ENCODE measurements at places on chromosomes 16 and 17.

- no peak for DNase-seq
Measured at GRCh38 chr16:47043970-47044684, 70.7 kb upstream of the DNAJA2 start.

DNA sequence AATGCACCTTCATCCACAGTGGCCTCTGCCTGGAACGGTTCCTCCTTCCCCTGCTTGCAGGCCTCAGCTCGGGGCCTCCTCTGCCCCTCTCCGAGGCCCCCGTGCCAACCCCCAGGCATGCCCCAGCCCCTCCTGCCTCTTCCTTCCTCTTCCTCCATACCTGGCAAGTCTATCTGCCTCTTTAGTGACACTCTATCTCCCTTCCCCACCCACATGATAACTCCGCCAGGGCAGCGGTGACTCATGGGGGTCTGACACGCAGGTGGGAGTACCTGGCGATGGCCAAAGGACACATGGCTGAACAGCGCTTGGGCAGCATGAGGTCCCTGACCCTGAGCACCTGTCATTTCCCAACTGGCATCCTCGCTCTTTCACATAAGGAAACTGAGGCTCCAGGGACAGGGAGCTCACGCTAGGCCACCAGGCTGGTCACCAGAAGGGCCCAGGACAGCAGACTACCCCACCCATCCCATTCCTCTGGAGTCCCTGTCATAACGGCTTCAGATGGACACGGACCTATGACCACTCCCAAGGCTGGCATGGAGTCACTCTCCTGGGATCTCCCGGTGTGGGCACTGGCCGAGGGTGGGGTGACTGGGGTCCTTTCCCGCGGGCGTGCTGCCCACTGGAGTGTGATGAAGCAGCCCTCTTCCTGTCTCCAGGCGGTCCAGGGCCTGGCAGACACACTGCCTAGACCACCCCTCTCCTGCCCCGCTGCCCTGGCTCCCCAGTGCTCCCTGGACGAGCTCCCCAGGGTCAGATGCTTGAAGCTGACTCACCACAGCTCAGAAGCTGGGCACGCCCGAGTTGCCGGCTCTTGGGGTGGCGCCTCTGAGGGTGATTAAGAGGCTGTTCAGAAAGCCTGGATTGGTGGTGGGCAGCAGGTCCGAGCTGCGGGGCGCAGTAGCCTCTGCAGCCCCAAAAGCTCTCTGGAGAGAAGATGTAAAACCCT is 100.6 kb downstream of the ENGASE start:
- peak; percentile 23 for DNase-seq

- DNase-seq, result no peak
Measured at GRCh38 chr16:12538667-12539091, 265.0 kb downstream of the CPPED1 start.

- peak; percentile 55 for DNase-seq
Measured at GRCh38 chr17:1153795-1154546, 25.8 kb downstream of the ABR start.

GRCh38 chr17:65953316-65954147 is 238.4 kb downstream of the CEP112 start:
- DNase-seq, result no peak

DNA sequence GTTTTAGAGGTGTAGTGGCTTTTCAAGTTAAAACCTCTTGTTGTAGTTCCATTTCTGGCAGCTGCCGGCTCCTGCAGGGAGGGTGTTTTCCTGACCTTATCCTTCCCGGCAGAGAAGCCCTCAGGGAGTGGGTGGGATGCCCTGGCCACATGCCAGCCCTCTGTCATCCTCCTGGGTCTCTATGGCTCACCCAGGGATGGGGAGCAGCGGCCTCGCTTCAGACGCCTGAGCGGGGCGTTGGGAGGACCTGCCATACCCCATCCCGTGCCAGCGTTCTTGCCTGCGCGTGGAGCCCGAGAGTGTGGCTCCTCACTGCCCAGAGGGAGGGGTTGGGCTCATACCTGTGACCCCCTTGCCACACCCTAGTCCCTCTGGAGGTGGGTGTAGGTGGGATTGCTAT is 11.9 kb downstream of the KCNJ12 start:
- DNase-seq, result no peak

- peak; percentile 53 for DNase-seq
Measured at GRCh38 chr16:28182183-28182582, 29.6 kb downstream of the XPO6 start.

DNA sequence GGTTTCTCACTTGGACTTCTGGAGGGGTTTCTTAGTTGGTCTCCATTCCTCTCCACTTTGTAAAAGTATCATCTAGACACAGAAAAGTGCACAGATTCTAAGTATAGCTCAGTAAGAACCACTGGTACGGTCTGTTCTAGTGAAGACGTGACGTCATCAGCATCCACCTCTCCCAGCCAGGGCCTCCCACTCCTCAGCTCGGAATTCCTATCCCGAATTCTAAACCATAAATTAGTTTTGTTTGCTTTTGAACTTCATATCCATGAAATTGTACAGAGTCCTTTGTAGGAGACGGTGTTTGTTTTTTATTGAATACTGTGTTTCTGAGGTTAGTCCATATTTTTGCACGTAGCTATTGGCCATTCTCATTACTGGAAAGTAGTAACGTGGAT is 25.5 kb downstream of the FOXK2 start:
- no peak for DNase-seq

DNA sequence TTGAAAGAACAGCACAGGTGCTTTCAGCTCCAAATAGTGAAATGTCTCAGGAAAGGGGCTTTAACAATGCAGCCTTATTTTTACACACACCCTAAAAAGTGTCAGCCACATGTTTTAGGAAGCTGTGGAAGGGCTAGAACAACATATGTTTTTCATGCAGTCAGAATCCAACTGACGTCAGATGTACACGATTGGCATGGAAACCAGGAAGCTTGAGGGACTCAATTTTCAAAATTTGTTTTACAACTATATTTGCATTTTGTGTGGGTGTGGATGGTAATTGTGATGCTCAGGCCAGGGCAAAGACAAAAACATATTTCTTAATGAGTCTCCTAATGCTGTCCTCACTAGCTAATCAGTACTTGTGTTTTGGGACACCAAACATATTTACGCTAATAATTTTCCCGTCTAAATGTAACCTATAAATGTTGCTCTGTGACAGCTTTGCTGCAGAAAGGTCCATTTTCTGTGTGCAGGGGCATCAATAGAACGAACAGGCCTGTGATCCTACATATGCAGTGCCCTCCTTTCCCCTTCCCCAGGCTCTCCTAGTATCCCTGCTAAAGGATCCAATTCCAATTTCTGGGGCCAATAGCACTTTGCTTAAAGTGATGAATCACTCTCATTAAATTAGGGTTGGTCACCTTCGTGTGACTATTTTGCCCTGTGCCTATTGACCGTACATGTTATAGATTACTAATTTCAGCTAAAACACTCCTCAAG is 434.0 kb upstream of the CDH5 start:
- no peak for DNase-seq

DNA sequence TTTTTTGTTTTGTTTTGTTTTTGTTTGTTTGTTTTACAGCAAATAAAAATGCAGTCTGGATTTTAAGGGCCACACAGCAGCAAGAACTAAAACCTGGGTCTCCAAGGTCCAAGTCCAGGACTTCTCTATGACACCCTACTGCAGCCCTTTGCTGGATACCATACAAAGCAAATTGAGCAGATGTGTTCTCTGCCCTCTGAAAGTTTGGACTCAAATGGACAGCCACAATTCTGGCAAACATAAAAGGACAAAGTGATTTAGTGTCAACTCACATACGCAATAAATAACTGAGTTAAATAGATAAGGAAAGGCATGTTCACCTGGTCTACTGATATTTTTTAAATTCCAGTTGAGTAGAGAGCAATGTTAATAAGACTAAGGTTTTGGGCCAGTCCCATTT is 7.7 kb upstream of the ZNF652 start:
- no peak for DNase-seq

GRCh38 chr17:17497845-17498520 is 1.8 kb upstream of the RASD1 start:
- no peak for DNase-seq

GRCh38 chr17:82805254-82805653 is 34.6 kb downstream of the ZNF750 start:
- DNase-seq, result no peak

DNA sequence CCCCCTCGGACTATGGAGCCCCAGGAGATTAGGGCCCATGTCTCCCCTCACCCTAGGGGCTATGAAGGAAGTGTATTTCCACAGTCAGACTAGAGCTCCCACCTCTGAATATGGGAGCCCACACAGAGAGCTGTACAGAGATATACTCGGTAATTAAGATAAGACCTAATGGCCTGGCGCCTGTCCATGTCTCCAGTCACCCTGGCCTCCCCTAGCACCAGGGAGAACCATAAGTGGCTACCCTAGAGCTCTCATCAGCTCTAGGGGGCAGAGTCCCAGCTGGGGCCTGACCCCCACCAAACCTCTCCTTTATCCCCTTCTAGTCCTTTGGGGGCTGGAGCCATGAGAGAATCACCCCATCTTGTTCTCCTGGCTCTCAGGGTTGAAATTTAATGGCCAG is 2.4 kb downstream of the TMEM101 start:
- DNase-seq, result no peak

- peak; percentile 58 for DNase-seq
Measured at GRCh38 chr16:46857368-46857945, 26.5 kb upstream of the C16orf87 start.

DNA sequence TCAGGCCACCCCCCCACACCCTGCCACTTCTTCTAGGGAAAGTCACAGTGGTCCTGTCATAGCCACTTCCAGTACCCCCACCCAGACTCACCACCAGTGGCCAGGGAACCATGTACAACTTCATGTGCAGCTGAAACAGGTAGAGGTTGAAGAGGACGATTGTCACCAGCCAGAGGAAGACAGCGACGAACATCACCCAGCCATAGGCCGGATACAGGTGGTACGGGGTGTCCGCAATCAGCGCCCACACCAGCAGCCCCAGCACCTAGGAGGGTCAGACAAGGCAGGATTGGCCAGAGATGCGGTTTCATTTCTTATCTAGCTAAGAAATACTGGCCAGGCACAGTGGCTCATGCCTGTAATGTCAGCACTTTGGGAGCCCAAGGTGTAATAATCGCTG is 16.7 kb downstream of the ARL2BP start:
- DNase-seq, result no peak

GRCh38 chr17:44222112-44222869 is 2.8 kb upstream of the UBTF start:
- peak; percentile 78 for DNase-seq

GRCh38 chr17:44387804-44388203 is 1.6 kb downstream of the ITGA2B start:
- DNase-seq, result no peak

DNA sequence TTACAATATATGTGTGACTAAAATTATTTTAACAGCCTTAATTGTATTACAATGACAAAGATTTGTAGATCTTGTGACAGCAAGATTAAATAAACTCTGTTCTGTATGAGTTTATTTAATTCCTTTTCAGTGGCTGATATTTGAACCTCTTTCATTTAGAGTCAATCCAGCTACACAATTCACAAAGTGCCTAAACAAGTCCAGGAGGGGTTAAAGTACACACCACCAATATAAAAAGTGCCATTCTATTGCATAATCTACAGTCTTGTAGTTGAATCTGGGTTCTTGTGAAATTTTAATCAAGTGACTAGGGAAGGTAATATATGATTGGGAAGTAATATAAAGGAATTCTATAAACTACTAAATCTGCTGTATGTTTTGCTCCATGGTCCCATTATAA is 3.9 kb upstream of the NFAT5 start:
- no peak for DNase-seq

DNA sequence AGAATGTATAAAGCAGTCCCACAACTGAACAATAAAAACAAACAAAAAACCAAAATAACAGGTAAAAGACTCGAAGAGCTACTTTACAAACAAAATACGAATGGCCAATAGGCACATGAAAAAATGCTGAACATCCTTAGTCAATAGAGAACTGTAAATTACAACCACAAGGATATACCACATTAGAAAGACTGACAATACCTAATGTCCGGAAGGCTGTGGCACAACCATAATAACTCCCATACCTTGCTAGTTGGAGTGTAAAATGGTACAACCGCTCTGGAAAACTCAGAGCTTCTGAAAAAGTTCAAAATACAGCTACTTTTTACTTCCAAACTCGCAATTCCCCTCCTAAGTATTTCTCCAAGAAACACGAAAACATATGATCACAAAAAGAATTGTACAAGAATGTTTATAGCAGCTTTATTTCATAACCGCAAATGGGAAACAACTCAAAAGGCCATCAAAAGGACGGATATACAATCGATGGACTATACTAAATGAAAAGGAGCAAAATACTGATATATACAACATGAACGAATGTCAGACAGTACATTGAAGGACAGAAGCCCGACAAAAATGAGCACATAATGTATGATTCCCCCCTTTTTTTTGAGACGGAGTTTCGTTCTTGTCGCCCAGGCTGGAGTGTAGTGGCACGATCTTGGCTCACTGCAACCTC is 2.3 kb downstream of the TP53 start:
- DNase-seq, result no peak
